ENCODE measurements at places on chromosomes 12 and 14.

- no peak for DNase-seq
These were observed 182.2 kb downstream of the CCDC59 start for GRCh38 chr12:82176026-82176425.

DNA sequence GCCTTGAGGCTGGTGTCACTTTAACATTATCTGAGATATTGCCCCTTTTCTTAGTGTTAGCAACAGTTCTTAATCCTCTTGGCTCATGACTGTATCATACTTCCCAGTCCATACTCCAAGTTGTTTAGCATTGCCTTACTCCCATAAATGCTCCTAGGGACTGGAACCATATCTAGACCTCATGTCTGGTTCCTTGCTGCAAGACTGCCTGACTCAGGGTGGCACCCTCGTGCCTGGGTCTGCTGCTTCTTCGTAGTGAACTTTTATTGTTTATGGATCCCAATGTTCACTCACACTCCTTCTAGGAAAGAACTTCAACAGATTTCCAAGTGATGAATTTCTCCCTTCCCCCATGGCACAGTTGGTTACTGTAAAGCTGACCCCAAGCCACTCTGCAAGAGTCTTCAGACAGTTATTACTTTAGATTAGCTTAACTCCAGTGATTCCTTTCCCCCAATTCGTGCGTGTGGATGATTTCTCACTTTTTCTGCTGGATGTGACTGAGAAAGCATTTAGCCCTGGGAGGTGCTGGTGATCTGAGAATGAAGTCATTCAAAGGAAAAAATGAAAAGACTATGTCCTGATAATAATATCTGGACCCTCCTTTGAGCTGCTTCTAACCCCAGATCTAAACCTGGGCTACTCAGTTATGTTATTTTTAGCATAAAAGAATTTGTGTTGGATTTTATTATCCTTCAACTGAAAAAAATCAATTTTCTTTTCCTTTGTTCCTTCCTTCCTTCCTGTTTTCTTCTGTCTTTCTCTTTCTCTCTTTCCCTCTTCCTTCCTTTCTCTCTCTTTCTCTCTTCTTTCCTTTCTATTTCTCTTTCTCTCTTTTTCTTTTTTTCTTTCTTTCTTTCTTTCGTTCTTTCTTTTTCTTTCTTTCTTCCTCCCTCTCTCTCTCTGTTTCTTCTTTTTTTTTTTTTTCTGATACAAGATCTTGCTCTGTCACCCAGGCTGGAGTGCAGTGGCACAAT lies 47.5 kb upstream of the PPP1R12A start:
- DNase-seq: no peak

- no peak for DNase-seq
These were observed 14.9 kb downstream of the TUBA1C start for GRCh38 chr12:49279706-49280159.

DNA sequence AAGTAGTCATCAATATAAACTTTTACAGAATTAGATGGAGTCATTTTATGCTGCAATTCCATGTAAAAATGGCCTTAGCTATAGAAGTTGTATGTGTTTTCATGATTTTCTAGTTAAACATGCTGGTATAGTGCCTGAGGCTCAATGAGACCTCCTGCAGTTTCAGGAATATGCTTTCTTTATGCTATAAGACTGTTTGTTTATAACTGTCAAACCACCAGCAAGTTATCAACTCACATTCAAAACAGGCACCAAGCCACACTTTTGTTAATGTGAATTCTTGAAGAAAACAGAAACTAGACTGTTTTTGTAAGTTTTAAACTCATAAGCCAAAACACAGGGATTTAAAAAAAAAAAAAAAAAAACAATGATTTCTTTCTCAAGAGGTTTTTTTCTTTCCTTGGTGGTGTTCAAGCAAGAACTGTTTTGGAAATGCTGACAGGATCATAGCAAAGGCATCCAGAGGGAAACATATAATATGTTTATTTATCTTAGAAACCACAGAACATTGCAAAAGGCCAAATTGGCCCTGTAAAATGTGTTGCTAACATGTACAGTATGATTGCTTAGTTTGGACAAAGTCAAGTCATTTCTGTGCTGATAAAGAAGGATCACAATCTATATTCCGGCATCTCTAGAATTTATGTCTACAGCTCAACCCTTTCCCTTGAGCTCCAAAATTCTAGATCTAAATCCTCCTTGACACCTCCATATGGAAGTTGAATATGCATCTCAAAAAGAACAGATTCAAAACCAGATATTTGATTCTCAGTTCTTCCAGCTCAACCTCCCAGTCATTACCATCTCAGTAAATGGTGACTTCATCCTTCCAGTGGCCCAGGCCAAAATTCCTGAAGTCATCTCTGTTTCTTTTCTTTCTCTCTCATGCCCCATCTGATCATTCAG lies 29.0 kb upstream of the LUM start:
- peak; percentile 36 for DNase-seq

GRCh38 chr14:65251213-65251612 lies 148.9 kb upstream of the MAX start:
- no peak for DNase-seq

DNA sequence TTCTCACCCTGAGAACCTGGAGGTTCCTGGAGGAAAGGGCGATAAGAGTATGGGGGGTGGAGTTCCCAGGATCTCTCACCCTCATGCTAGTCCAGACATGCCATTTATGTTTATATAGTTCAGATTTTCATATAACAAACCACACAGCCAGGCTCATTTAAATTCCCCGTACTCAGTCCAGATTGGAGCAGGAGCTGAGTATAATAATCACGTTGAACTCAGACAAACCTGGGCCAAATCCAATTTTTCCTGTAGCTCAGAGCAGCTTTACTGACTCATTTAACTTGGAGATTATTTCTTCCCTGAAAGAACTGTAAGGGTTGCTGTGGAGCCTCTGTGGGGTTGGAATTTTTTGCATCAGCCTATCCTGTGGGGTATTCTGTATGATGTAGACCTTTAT lies 660.8 kb downstream of the TMEM121 start:
- no peak for DNase-seq

DNA sequence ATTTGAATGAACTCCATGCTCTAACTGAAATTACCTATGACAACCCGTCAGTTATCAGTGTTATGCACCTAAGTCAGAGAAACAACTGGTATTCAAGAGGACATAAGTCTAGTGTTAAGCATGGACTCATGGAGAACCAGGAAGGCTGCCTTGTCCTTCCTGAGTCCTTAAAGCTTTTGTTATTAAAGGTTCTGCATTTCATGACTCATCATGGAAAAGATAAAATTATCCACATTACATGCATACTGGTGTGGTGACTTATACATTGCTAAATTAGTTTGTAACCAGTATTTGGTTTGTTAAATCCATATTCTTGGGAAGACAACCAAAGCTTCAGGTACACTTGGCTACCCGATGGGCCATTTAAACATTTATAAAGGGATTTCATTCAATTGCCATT lies 6.5 kb upstream of the OR4E1 start:
- no peak for DNase-seq

- DNase-seq: no peak
These were observed 102.1 kb upstream of the RAP1B start for GRCh38 chr12:68508576-68508975.

DNA sequence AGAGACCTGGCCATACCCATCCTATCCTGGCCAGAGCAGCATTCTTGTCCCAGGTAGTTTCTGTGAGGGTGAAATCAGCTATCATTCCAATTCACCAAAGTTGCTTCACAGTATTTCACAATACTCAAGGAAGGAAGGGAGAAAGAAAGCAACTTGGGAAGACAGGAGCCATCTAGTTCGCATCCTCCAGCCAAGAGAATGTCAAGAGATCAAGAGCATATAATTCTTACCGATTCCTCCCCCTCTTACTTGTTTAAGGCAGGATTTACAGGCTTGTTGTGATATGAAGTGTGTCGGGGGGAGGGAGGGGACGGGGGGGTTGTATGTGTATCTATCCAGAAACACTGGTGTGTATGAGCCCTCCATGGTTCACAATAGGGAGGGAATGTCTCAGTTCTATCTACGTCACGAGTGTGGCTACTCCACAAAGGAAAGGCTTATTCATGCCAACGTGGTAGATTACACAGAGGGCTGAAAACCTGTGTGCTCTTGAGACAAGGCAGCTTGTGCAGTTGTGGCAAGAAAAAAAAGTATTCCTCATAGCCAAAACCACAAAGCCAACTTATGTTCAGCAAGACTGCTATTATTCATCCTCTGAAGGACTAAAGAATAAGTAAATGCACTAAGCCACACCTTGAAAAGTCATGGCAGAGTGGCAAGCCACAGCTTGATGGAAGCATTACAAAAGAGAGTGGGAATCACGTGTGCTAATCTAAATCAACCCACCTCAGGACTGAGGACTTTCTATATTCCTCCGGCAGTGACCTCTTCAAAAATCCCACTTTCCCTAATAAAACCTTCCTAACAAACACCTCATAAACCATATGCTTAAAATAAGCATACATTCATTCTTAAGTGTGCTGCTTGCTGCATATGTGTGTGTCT lies 35.0 kb downstream of the CORO1C start:
- DNase-seq: no peak

- peak; percentile 71 for DNase-seq
These were observed 1585.3 kb upstream of the TMEM132C start for GRCh38 chr12:126681676-126682075.

DNA sequence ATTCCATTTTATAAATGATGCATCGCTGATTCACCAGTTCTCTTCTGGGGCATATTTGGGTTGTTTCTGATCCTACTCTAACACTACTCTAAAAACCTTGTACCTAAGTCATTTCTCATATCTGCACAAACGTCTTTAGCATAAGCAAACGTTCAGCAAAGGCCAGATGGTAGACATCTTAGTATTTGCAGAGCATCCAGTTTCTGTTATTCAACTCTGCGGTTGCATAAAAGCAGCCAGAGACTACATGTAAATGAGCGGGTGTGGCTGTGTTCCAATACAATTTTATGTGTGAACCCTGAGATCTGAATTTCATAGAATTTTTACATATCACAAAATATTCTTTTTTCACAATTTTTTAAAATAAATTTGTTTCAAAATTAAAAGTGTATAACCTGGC lies 22.8 kb upstream of the MMP17 start:
- no peak for DNase-seq

DNA sequence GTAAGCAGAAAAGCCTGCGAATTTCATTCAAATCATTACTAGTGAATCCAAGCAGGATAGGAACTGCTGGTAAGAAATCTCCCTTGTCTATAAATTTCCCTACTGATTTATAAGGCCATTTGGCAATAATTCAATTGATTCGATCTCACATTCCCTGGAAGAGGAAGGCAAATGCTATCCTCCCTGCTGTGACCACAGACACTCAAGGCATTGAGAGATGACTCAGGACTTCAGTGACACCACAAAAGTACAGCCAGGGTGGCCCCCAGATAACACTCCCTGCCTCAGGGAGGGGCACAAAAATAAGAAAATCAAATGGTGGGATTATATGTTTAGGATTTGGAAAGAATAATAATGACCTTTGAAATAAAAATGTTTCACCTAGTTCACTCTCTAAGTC lies 162.7 kb downstream of the GRIP1 start:
- DNase-seq: no peak

DNA sequence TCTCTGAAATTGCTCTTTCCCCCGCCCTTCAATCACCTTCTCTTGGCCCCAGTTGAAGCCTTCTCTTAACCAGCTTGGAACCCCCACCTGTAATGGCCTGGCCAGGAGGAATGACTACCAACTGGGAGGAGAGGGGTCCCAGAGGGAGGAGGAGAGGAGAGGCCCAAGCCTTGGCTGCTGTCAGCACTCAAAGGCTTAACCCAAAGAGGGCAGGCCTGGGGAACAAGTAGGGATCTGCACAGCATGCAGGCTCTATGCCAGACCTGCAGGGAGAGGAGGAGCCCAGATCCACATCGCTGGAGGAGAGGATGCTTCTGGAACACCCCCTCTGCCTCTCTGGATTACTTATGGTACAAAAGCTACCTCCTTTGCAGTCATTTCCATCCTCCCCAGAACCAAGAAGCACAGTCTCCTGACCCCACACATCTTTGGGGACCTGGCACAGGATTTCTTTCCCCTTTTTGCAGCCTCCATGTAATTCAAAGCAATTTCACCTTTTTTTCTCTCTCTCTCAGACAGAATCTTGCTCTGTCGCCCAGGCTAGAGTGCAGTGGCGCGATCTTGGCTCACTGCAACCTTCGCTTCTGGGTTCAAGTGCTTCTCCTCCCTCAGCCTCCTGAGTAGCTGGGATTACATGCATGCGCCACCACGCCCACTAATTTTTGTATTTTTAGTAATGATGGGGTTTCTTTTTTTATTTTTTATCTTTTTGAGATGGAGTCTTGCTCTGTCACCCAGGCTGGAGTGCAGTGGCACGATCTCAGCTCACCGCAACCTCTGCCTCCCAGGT lies 6.2 kb downstream of the RARG start:
- peak; percentile 45 for DNase-seq

GRCh38 chr14:89702876-89703200 lies 251.7 kb downstream of the EFCAB11 start:
- DNase-seq: no peak

DNA sequence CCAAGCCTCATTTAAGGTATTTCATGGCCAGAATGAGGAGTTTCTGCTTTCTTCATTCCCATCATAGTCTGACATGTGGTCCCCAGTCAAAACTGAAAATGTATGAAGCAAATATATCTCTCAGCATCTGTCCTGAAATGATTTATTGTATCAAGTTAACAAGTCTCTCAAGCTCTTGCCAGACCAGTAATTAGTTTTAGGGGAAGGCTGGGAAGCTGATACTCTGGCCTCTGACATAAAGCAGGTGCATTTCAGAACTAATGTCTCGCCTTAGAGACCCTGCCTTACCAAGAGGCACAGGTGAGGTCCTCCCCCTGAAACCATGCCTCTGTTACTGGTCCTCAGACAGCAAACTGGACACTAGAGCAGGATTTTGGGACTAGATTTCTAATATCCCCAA lies 266.5 kb downstream of the SLC15A4 start:
- no peak for DNase-seq

- peak; percentile 12 for DNase-seq
These were observed 36.7 kb downstream of the TBC1D15 start for GRCh38 chr12:71876137-71876799.

GRCh38 chr14:91754819-91755218 lies 22.9 kb upstream of the CATSPERB start:
- no peak for DNase-seq

GRCh38 chr14:98466807-98467206 lies 805.2 kb downstream of the BCL11B start:
- no peak for DNase-seq

- no peak for DNase-seq
These were observed 63.9 kb upstream of the TMEM260 start for GRCh38 chr14:56515739-56516138.

GRCh38 chr12:89393551-89394121 lies 41.3 kb upstream of the DUSP6 start:
- DNase-seq: no peak

DNA sequence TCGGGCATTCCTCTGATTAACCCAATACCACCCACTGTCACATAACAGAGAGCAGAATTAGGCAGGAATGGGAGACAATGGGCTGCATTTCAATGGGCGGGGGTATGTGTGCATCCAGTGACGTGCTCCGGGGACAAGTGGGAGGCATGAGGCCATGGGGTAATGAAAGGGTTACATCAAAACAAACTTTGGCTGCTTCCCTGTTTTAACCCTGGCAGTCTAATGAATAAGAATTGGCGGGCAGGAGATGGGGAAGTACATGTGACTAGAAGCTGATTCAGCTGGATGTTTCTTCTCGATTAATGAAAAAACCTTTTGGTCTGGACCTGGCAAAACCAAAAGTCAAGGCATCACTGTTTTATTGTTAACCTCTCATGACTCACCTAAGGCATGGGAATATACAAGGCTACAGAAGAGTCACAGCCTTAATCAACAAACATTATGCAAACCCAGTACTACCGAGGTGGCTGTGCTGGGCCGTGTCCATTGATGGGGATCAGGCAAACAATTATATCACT lies 44.2 kb downstream of the SOCS2 start:
- DNase-seq: no peak

Data from kidney (tissue), 22 donors.